ENCODE measurements at places on chromosomes 3 and 15.

GRCh38 chr3:53694666-53695323, 151.4 kb downstream of the CHDH start:
- no peak for DNase-seq

DNA sequence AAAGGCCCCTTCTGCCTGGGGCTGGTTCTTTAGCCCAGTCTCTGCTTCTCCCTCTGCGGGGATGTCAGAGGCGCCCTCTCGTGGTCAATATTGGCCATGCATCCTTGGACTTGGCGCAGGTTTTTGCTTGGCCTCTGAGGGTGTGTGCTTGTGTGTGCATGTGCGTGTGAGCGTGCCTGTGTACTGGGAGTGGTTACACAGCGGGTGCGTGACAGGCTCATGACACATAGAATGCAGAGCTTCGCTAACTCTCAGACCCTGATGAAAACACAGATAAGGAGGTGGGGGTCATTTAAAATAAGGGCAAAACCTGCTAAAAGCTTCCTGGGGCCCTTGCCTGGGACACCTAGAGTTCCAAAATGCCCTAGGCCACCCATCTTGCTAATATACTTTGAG, 160.9 kb downstream of the SMAD6 start:
- DNase-seq, result peak; percentile 26

GRCh38 chr15:71249986-71250385, 134.7 kb downstream of the THSD4 start:
- DNase-seq, result no peak

- no peak for DNase-seq
Observed at GRCh38 chr3:150296123-150296735, 111.9 kb upstream of the TSC22D2 start.

DNA sequence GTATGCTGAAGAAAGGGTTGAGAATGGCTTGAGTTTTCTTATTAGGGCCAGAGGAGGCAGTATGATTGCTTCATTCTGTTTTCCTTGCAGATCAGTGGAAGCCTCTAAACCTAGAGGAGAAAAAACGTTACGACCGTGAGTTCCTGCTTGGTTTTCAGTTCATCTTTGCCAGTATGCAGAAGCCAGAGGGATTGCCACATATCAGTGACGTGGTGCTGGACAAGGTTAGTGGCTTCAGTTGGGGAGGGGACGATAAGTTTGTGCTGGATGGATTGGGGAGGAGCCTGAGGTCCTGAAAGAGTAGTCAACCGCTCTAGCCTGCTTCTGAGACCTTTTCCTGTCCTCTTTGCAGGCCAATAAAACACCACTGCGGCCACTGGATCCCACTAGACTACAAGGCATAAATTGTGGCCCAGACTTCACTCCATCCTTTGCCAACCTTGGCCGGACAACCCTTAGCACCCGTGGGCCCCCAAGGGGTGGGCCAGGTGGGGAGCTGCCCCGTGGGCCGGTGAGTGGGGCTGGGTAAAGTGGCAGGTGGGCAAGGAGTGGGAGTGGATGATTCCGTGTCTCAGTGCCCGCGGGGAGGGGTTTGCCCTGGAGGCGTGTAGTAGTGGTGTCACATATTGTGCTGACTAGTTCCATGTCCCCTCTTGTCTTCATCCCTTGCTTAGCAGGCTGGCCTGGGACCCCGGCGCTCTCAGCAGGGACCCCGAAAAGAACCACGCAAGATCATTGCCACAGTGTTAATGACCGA, 8.5 kb downstream of the EIF4G1 start:
- no peak for DNase-seq

Measured in NCI-H1092 (cell line).